ENCODE measurements at places on chromosomes 4 and X.

GRCh38 chr4:159395693-159396092 lies 292.8 kb downstream of the RAPGEF2 start:
- DNase-seq: no peak

DNA sequence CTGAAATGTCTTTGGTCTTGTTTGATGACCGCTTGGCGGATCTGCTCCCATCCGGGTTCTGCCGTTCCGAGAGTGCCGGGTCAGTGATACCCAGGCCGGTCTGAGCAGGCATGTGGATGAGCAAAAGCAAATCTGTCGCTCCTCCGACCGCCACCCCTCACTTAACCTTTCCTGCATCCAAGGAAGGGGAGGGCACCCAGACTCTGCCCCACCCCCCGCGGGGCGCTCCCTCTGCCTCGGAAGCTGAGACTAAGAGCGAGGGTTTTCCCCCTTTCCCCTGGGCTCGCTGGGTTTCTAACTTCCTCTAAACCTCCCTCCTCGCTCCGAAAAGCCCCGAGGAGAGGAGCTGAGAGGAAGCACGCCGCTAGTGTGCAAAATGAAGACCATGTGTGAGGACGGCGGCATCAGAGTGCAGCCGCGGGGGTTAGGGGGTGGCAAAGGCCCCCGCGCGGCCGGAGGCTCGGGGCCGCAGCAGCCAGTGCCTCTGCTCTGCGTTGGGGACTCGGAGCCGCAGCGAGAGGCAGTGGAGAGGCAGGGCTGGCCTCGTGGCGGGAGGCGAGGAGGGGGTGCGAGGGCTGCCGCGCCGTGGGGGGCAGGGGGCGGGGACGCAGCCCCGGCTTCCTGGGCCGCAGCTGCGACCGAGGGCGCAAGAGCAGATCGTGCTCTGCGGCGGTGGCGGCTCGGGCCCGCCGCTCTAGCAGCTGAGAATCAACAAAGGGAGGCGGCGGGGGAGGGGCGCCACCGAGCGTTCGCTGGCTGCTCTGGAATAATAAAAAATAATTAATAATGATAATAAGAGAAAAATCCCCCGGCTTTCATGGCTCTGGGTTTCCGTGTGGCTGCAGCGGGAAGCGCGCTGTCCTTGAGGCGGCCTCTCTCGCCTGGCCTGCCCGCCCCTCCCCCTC lies 55.8 kb upstream of the BCOR start:
- DNase-seq: peak; percentile 48

DNA sequence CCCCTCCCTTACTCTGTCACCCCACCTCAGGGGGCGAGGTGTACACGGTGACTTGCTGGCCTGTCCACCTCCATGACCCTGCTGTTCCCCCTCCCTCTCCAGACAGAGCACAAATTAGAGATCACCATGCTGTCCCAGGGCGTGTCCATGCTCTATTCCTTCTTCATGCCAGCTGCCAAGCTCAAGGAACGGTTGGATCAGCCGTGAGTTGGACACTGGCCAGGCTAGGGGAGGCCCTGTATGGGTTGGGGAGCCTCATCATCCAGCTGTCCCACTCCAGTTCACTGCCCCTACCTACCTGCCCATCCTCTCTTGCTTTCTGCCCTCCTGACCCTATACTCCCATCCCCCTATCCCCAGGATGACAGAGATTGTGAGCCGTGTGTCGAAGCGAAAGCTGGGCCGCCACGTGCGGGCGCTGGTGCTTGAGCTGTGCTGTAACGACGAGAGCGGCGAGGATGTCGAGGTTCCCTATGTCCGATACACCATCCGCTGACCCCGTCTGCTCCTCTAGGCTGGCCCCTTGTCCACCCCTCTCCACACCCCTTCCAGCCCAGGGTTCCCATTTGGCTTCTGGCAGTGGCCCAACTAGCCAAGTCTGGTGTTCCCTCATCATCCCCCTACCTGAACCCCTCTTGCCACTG lies 3.9 kb upstream of the CDK16 start:
- DNase-seq: no peak

GRCh38 chrX:23799469-23800065 lies 16.6 kb downstream of the SAT1 start:
- no peak for DNase-seq

- no peak for DNase-seq
Observed at GRCh38 chr4:7640136-7640535, 205.4 kb upstream of the PSAPL1 start.

DNA sequence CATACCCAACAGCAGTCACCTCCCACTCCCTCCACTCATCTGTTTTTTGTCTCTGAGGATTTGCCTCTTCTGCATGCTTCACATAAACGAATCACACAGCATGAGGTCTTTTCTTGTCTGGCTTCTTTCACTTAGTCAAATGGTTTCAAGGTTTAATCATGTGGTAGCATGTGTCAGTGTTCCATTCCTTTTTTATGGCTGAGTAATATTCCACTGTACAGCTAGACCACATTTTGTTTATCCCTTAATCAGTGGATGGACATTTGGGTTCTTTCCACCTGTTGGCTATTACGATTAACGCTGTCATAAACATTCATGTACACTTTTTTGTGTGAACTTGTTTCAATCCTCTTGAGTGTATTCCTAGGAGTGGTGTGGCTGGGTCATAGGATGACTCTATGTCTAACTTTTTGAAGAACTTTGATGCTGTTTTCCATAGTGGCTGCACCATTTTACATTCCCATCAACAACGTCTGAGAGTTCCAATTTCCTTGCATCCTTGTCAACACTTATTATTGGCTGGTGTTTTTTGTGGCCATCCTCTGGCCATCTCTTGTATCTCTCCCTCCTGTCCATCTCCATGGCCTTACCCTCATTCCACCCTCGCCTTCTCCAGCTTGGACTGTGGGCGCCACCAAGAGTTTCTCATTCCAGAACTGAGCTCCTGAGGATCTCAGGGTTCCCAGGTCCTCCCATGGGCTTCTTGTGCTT lies 12.4 kb upstream of the NSG1 start:
- DNase-seq: no peak

DNA sequence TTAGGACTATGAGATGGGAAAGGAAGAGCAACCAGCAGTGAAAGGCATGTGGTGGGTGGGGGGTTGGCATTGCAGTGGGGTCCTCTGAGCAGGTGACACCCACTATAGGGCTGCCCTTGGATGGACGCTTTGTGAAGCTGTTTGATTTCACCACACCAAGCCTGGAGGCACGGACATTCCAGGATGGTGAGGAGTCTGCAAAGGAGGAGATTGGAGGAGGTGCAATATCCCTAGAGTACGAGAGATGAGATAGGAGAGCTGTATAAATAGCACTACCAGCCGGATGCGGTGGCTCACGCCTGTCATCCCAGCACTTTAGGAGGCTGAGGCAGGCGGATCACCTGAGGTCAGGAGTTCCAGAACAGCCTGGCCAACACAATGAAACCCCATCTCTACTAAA lies 42.3 kb downstream of the SHOX start:
- DNase-seq: no peak

- DNase-seq: no peak
Observed at GRCh38 chr4:129602447-129602846, 506.5 kb downstream of the C4orf33 start.

DNA sequence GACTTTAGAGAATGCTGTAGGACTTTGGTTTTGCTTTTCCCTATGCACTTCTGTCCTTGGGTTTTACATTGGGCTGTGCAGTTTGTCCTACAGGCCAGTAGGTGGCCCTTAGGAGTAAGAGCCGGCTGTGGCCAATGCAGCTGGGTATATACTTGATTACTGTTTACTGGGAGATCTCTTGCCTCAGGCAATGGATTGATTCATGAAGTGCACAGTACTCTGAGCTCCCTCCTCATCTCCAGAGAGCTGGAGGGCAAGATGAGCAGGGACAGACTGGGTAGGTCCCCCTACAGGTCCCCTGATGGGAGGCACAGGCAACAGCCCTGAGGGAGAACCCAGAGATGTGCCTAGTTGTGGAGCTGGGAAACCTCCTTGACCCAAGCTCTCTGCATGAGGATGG lies 103.8 kb upstream of the QRFPR start:
- DNase-seq: no peak

GRCh38 chrX:133916984-133917722 lies 68.2 kb downstream of the GPC3 start:
- DNase-seq: no peak

GRCh38 chrX:55783723-55784122 lies 66.2 kb downstream of the RRAGB start:
- no peak for DNase-seq

DNA sequence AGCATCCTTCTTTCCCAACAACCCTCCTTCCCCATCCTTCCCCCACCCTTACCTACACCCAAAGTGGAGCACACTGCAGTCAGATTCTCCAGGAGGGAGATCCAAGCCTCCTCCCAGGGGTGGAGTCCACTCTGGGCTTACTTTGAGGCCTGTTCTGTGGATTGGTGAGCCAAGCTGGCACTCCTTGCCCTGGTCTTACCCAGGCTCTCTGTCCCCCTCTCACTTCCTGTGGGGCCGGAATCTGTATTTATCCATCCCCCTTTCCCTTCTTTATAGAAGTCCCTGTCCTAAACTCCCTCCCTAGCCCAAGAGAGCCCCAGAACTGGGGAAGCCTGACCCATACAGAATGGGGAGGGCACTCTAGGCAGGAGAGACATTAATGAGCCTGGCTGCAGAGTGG lies 3.2 kb upstream of the TSPYL2 start:
- no peak for DNase-seq

Data from NCI-H1105 (cell line).